Dorsolateral prefrontal cortex (tissue), 122 donors: ENCODE measurements at places on chromosomes 16 and 17.
A peak's percentile ranks its signal among the peaks of the same experiment; 100 is the strongest.

DNA sequence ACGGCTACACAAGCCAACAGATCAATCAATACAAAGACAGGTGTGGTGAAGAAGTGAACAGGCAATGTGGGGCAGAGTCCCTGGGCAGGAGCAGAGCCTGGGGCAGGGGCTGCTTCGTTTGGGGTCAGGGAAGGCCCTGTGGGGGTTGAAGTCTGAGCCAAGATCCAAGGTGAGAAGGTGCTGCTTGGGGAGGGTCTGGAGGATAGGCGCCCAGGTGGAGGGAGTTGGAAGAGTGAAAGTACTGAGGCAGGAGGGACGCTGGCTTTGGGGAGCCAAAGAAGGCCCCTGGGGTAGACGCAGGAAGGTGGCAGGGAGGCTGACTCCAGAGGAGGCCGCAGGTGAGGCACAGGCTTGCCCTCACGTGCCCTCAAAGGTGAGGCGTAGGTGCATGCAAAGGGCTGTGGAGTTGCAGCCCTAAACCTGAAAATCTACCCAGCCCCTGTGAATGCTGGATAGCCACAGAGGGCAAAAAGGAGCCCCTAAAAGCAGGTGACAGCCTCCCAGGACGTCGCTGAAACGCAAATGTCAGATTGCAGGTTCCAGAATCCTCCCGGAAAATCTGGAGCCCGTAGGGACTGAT lies 33.3 kb downstream of the WFDC1 start:
- DNase-seq = no peak

- peak; percentile 62 for DNase-seq
Measured at GRCh38 chr17:80082403-80083135, 18.8 kb upstream of the GAA start.

DNA sequence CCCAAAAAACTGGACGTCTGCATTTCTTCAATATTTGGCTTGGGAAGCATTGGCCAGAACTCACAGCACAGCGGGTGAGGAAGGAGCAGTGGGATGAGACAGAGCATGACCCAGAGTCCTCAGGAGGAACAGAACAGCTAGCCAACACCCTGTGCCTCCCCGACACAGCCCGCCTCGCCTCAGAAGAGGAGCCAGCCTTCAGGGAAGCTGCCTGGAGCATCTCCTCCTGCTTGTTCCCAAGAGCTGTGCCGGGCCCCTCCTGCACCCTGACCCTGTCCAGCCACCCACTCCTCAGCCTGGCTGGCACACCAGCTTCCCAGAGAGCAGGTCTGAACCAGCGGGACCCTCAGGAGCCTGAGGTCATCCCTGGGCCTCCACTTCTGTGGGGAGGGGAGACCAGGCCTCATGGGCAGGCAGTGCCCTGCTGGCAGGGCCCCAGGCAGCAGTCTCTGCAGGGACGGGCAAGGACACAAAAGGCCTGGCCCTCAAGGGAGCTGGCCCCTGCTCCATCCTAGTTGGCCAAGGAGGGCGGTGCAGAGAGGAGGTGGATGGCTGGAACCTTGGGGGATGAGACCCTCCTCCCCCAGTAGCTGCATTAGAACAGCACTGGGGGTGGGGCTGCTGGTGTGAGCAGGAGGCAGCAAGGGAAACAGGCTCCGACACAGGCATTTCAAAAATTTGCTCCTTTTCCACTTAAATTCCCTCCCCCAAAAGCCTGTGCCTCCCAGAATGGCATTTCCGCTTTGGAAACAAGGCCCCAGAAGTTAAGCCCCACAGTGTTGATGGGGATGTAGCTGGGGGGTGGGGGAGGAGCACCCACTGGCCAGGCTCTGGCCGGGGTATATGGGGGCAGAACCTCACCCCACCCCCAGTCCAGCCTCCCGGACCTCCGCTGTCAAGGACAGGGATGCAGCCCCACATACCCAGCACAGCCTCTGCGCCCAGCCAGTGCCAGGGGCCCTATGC lies 1.8 kb upstream of the BCAR1 start:
- no peak for DNase-seq

DNA sequence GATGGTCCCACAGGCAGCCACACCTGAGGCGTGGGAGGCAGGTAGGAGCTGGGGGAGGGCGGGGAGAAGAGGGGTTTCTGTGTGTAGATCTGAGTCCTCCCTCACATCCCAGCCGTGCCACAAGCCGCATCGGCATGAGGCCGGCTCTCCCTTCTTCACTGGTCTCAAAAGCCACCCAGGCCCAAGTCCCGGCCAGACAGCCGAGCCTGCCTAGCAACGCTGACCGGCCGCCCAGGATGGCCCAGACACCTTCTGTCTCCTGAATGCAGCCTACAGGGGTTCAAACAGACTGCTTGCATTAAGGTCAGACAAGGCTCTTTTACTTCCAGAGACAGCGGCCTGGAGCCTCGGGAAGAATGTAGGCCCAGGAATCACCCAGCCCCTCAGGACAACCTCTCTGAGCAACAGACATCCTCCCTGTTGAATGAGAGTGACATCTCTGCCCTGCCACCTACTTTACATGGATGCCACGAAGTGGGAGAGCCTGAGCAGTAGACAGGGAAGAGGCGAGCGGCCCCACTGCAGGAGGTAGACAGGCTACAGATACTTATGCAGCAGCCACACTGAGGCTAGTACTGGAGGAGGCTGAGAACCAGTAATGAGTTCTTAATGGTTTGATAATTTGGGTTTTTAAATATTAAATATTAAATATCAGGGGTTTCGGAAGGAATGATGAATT lies 69.6 kb downstream of the N4BP1 start:
- DNase-seq = no peak

DNA sequence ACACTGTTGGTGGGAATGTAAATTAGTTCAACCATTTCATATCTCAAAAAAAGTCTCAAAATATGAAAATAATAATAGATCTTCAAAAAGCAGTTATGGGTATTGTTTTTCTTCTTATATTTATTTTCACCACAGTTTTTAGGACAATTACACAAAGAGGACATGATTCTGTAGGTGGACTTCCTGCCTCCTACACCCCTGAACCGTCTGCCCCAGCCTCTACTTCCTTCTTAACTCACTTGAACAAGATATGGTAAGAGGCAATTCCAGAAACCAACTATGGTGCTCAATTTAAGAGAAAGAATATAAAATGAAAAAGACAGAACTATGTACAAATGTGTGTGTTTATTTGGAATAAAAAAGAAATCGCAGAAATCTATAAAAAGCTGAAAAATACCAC lies 74.1 kb upstream of the MON1B start:
- no peak for DNase-seq

- DNase-seq = no peak
Measured at GRCh38 chr17:49775546-49776260, 11.8 kb upstream of the FAM117A start.
